Activated CD4-positive, alpha-beta T cell treated with anti-CD3 and anti-CD28 coated beads, Interleukin-2, amount 10 ng/mL, durations not matched to agents 7 days and 5 days (primary cell): ENCODE measurements at places on chromosomes 2 and 18. TPM values are rescaled to one million over a fixed set of nuclear protein-coding genes. Genes with fewer than 3 reads are reported as not detected.

The SPATS2L gene
- total RNA-seq: 53.9 TPM

The CTNNA2 gene
- not detected for total RNA-seq

The CYTIP gene
- 279 TPM for total RNA-seq

The PDE1A gene
- total RNA-seq: not detected

The CD226 gene
- 126 TPM for total RNA-seq

The PAIP2B gene
- 1.6 TPM for total RNA-seq

The NLRC4 gene
- not detected for total RNA-seq

The RNU2-63P gene
- 1.9 TPM for total RNA-seq

The ARL5A gene
- 49.0 TPM for total RNA-seq

The RPRM gene
- total RNA-seq: not detected

The TMEM247 gene
- total RNA-seq: not detected

The DOCK10 gene
- total RNA-seq: 281 TPM

The DSG1 gene
- not detected for total RNA-seq

The RESP18 gene
- total RNA-seq: not detected

The CCDC102B gene
- total RNA-seq: 2.0 TPM

The ACMSD gene
- not detected for total RNA-seq

The C1QL2 gene
- not detected for total RNA-seq

The OLA1 gene
- total RNA-seq: 87.4 TPM

The ERBB4 gene
- not detected for total RNA-seq

The COBLL1 gene
- total RNA-seq: not detected

The CD8A gene
- total RNA-seq: 0.77 TPM

The FN1 gene
- 0.44 TPM for total RNA-seq

The UNC80 gene
- total RNA-seq: not detected

The NT5C1B gene
- total RNA-seq: not detected

The GCG gene
- not detected for total RNA-seq

The KIAA2012 gene
- not detected for total RNA-seq
